ENCODE measurements at places on chromosomes 16 and 17.

- DNase-seq: no peak
Observed at GRCh38 chr16:2840914-2841313, 10.8 kb downstream of the ZG16B start.

- no peak for DNase-seq
Observed at GRCh38 chr16:89918453-89919347, at the start of gene MC1R. MC1R (plus strand) TSS chr16:89918862; CDS start chr16:89919259, 397 bp downstream.

DNA sequence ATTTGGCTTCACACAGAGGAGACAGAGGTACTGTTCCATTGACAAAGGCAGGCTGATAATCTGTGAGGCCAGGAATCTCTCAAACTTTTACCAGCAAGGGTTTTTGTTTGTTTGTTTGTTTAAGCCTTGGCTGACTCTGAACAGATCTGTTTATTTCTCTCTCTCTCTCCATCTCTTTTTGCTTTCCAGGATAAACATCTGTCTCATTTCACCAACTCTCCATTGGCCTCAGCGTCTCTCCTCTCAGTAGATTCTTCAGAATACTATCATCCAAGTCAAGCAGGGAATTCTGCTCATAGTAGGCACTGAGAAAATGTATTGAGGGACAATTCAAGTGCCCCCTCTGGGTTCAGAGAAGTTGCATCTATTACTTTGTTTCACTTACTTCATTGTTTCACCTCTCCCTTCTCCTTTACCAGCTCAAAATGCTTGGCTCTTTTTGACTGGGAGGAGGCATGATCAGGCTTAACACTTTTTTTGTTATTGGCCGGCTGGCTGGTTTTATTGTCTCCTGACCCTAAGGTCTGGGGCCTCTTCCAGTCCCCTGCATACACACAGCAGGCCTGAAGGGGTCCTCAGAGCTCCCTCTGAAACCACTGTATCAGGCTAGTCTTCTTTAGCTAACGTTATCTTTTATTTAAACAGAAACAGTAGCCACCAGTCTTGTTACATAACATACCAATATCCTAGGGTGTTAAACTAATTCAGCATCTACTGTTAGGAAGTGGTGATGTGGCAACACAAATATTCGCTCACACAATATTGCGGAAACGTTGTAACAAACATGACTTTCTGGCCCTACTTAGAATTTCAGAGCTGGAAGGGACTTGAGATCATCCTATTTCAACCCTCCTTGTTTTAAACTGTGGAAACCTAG is 2.0 kb upstream of the YPEL2 start:
- peak; percentile 54 for DNase-seq

- DNase-seq: no peak
Observed at GRCh38 chr16:87464691-87465300, 28.0 kb downstream of the ZCCHC14 start.

DNA sequence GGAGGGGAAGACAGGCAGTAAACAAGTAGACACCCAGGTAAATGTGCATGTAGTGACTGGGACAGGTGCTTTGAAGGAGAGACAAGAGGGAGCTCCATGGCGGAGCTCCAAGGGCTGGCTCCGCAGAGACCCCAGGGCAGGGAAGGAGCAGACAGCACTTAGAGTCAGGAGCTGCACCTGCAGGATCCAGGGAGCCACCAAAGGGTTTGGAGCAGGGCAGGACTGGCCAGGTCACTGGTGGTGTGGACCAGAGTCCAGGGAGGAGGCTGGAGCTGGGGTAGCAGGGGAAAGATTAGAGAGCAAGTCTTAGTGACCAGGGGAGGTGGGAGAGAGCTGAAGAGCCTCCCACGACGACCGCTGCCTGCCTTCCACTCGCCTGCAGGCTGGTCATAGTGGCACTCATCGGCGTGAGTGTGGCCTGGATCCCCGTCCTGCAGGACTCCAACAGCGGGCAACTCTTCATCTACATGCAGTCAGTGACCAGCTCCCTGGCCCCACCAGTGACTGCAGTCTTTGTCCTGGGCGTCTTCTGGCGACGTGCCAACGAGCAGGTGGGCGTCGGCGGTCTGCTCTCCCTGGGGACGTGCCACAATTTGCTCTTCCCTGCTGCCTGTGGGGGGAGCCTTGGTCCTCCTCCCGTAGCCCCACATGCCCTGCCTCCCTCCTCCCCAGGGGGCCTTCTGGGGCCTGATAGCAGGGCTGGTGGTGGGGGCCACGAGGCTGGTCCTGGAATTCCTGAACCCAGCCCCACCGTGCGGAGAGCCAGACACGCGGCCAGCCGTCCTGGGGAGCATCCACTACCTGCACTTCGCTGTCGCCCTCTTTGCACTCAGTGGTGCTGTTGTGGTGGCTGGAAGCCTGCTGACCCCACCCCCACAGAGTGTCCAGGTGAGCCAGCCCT is 14.7 kb upstream of the FAM83G start:
- no peak for DNase-seq

GRCh38 chr16:1310832-1311200 is 1.4 kb downstream of the UBE2I start:
- no peak for DNase-seq

- no peak for DNase-seq
Observed at GRCh38 chr17:82959990-82960418, 119.4 kb upstream of the METRNL start.

DNA sequence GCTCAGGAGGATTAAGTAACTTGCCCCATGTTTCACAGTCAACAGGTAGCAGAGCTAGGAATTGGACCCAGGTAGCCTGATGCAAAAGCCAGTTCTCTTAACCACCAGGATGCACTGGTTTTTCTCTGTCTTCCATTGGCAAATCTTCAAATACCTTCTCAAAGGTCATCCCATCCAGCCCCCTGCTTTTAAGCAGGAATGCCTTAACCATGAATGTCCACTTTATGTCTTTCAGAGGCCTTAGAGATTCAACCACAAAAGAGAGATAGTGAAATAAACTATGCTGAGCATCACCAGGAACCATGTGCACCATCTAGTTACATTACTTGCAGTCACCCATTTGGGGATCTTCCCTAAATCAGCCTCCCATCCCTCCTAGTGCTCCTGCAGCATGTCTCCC is 94.3 kb downstream of the C17orf67 start:
- no peak for DNase-seq

- no peak for DNase-seq
Observed at GRCh38 chr17:78239489-78239931, 8.1 kb downstream of the TMEM235 start.

DNA sequence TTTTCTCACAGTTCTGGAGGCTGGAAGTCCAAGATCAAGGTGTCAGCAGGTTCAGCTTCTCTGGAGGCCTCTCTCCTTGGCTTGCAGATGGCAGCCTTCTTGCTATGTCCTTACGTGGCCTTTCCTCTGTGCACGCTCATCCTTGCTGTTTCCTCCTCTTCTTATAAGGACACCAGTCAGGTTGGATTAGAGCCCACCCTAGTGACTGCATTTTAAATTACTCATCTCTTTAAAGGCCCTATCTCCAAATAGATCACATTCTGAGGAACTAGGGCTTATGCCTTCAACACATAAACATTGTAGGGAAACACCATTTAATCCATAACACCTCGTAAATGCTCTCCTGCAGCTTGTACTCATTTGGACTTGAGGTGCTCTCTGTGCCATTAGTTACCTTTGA is 36.3 kb downstream of the DHRS7C start:
- DNase-seq: no peak

GRCh38 chr17:44996304-44996703 is 28.2 kb upstream of the C1QL1 start:
- DNase-seq: no peak

DNA sequence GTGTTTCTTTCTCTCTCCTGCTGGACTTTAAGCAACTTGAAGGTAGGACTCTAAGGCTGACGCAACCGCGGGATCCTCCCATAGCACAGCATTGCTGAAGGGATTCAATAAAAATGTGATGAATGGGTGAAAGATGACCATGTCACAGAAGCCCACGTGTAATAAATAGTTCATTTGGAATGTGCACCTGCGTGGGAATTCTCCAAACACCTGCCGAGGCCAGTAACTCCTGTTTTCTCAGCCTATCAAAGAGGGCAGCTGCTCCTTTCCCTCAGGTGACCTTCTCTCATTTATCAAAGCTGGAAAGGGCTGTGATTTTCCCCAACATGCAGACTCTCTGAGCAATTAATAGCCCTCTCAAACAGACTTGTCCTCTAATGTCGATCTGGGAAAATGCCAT is 235.7 kb downstream of the STX8 start:
- DNase-seq: no peak

DNA sequence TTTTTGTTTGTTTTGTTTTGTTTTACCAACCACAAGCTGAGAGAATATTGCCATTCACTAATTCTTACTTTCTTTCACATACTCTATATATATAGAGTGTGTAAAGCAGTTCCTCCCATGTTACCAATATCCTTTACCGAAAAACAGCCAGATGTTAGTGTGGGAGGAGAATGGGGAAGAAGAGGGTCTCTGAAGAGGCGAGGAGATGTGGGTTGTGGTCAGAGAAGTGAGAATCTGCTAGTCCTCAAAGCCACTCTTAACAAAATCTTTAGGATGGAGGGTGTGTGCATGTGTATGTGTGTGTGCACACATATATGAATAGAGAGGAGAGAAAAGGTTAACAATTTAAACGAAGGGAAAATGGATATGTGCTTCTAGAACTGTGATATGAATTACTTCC is 80.6 kb downstream of the TUBD1 start:
- DNase-seq: no peak

GRCh38 chr16:22786691-22787090 is 27.3 kb upstream of the HS3ST2 start:
- DNase-seq: no peak

DNA sequence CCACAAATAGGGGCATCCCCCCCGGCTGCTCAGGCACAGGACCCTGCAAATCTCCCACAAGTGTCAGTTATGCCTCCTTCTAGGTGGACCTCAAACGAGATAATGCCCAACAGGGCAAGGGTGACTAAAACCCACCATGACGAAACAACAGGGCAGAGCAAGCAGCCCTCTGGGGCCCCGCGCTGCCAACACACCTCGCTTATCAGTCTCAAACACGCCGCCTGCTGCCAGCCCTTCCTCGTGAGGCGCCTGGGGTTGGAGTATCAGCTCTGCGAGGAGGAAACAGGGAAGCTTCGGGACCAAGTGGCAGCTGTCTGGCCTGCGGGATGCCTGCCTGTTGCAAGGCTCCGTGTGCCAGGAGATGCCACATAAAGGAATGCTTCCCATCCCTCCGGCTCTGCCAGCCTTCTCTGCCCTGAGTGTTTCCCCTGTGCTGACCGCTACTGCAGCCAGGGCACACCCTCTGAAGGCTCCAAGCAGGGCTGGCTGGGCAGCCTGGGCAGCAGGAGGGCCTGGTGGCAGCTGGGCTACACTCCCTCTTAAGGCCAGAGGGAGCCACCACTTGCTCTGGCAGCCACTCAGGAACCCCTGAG is 2.5 kb downstream of the SMIM5 start:
- DNase-seq: no peak

DNA sequence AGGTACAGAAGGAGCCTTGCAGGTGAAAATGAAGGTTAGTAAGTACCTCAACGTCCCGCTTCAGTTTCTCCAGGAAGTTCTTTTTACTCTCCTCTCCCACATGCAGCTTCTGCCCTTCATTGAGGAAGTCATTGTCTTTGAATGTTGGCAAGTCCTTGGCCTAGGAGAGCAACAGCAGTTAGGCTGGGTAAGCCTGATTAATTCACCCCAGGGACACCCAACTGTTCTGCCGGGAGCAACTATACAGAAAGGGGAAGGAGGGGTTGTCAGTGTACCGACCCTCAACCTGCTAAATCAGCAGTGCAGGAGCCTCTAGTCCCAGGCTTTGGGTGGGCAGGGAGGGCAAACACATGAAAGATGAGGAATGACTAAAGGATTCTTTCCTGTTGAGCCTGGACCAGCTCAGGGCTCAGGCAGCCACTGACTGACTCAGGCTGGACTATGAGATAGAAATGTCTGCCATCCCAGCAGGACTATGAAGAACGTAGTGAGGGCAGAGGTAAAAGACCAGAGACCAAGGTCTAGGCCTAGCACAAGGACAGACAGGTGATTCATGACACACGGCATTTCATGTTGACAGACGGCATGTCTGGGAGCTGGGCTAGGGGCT is 21.6 kb downstream of the PIP4K2B start:
- no peak for DNase-seq

- no peak for DNase-seq
Observed at GRCh38 chr17:65370669-65371131, 190.7 kb downstream of the AXIN2 start.

GRCh38 chr16:85420501-85421337 is 192.4 kb upstream of the GSE1 start:
- peak; percentile 54 for DNase-seq

DNA sequence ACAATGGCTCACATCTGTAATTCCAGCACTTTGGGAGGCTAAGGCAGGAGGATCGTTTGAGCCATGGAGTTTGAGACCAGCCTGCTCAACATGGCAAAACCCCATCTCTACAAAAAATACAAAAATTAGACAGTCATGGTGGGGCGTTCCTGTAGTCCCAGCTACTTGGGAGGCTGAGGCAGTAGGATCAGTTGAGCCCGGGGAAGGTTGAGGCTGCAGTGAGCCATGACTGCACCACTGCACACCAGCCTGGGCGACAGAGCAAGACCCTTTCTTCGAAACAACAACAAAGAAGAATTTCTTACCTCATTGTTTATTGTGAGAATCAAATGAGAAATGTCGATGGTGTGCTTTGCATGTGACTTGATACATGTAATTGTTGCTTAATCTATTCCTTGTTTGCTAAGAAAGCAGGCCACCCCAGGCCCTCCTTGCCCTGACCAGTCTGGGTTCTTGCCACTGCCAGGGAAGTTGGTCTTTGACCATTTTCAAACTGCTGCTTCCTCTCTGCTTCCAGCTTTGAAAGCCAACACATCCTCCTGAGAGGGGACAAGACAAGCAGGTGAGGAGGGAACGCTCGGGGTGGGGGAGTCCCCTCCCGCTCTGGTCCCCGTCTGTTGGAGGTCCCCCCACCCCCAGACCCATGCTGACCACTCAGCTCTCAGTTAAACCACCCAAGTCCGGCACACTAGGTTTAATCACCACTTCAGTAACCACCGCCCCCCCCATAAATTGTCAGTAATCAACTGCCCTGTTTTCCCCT is 47.3 kb upstream of the CPNE2 start:
- no peak for DNase-seq

DNA sequence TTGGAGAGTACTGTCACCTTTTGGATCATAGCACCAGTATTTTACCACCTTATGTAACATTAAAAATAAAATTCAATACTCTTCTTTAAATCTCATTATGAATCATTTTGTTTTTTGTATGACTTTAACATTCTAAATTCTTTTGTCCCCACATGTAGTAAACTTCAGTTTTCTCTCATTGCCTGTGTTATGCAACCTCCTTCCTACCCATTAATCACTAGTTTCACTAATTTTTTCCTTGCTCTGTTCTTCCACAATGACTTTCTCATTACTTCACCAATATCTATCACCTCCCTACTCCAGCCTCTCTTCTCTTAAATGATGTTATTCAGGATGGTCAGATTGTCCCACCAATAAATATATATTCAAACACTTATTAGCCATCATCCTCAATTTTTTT is 68.7 kb downstream of the TTC19 start:
- DNase-seq: no peak

Measured in NCI-H1694 (cell line).